Kidney (tissue), 22 donors: ENCODE measurements at places on chromosomes 2 and 18. TPM values are rescaled to one million over a fixed set of nuclear protein-coding genes. Genes with fewer than 3 reads are reported as not detected.

Gene IFIH1
- 11.3 TPM for polyA plus RNA-seq

Gene ST8SIA5
- 2.7 TPM for polyA plus RNA-seq

- DNase-seq = no peak
Measured at GRCh38 chr2:127763776-127764175, 47.2 kb downstream of the WDR33 start.

GRCh38 chr18:51659781-51660180 lies 462.3 kb upstream of the MEX3C start:
- DNase-seq = no peak

GRCh38 chr2:211487733-211488132 lies 931.3 kb downstream of the CPS1 start:
- no peak for DNase-seq
